DMS153 (cell line): ENCODE measurements at places on chromosomes 13 and 19.

- no peak for DNase-seq
These were observed 29.2 kb upstream of the RGCC start for GRCh38 chr13:41428155-41428554.

DNA sequence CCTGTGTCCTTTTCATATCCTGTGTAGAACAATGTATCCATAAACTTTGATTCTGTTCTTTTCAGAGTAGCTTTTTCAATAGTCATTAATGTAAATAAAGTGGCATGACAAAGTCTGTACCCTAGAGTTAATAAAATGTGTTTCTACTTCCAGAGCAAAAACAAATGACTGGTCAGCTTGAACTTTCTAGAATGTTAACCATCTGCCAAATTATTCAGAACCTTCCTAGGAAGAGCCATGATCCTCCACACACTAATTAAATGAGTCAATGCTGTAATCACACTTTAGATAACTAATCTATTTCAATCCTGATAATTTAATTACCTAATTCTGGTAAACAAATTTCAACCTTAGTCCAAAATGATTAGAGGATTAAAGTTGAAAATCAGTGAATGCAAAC is 73.2 kb downstream of the DIAPH3 start:
- no peak for DNase-seq

GRCh38 chr13:42275098-42275471 is 3.1 kb downstream of the AKAP11 start:
- no peak for DNase-seq

DNA sequence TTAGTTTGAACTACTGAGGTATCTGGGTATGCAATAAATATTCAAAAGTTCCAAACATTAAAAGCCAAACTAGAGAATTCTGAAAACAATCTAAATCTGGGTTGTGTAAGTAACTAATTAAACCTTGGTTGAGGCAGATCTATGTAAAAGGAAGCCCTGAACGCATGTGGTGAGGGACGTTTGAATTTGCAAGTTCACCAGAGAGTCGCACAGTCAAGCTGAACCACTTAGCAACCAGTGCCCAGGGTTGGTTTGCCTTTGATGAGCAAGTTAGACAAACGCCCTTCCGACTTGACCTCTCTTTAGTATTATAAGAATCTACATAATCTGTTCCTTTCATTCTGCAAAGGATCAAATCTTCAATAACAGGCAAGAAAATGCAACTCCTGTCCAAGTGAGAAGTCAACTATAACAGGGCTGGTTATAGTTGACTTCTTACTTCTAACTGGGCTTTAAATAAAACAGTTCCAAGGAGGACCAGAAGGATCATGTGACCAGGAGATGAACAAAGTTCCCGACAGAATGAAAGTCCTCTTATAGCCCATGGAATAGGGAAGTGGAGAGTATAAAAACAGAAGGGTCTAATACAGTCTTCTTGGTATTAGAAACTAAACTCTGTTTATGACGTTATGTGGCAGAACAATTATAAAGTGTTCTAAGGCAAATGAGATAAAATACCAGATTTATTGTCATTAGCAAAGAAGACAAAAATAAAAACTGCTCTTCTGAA is 40.6 kb downstream of the PHF11 start:
- DNase-seq = no peak

GRCh38 chr19:38799104-38799503 is 10.1 kb downstream of the LGALS7B start:
- no peak for DNase-seq

DNA sequence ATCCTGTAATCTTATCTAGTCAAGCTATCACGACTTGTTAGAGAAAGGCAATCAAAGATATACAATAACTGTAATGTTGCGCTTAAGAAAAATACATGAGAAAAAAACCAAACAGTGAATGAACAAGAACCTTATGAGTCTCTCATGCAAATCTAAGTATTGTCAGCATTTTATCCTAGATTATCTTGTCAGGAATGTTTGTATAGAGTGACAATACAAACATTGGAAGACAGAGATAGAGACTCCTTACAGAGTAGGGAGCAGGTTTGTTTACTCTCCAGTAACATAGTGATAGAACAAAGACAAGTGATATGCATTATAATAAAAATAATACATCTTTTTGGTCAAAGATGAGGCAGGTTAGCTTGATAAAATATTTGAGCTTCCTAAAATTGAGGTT is 444.8 kb downstream of the SLITRK5 start:
- DNase-seq = no peak

- DNase-seq = no peak
These were observed 13.7 kb upstream of the SOX1 start for GRCh38 chr13:112053167-112053743.

- DNase-seq = no peak
These were observed 1.3 kb downstream of the HAS1 start for GRCh38 chr19:51722492-51722891.

DNA sequence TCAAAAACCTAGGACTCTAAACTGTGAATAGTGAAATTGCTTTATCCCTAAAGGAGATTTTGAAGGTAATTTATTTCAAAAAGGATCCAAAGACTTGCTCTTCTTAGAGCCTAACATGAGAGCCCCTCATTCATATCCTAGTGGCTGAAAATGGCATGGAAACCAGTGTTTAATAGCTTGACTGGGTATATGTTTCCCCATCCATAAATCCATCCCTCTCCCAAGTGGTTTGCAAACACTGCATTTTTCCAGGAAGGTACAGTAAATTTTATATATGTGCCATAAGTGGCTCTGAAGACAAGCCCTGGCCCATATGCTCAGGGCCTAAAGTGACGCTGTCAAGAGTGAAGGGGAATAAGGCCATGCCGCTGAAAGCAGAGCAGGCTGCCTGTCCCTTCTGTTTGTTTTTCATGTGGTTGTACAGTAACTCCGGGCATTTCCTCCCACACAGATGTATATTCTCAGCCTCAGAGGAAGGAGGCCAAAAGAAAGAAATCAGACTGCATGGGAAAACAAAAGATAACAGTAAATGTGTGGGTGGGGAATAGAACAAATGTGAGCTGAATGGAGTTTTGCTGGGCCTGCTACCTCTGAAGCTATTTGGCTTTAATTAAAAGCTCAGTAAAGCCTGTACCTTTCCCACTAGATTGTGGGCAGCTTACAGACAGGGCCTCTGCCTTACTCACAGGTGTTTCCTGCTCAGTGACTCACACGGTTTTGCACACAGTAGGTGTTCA is 181.9 kb downstream of the PCDH9 start:
- peak; percentile 40 for DNase-seq

- no peak for DNase-seq
These were observed 157.5 kb downstream of the FLT1 start for GRCh38 chr13:28337166-28338005.

DNA sequence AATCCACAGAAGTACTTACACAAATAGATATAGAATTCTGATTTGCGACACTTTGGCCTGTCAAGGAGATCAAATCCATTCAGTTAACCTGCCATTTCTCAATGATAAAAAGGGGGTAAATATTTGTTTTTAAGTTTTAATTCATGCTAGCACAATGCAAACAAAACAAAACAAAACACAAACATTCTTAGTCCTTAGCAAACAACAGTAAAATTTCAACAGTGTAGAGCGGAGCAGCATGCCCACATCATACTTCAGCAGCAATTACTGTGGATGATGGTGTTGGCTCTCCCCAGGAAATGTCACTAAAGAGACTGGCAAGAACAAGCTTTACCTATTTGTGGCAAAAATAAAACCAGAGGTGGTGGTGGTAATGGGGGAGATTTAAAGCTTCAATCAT is 625.2 kb upstream of the PCDH20 start:
- peak; percentile 25 for DNase-seq

DNA sequence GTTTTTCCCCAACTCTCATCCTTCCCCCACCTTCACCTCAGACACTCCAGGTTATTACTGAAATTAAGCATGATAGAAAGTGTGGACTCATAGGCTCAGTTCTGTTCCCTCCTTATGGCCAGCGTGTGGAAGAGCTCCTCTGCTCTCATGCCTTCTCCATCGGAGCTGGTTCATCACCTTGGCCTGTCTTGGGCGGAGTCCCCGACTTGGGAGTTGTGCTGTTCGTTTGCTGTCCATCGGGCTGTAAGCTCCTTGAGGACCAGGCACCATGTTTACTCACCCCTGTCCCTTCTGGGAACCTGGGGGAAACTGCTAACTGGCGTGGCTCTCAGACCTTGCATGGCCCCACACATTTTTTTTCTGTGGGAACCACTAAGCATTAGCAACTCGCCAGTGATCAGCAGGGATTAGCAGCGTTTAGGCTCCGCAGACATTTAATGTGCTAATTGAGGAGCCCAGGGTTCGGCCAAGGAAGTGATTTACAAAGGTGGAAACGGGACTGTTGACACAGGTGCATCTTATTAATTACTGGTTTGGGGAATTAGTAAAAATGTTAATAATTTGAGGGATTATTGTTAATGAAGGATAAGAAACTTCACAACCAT is 123.8 kb downstream of the TM9SF2 start:
- no peak for DNase-seq

- DNase-seq = no peak
These were observed at the start of gene AMER2 for GRCh38 chr13:25171517-25172302. Gene AMER2, minus strand, starts transcription at chr13:25172288. Its CDS starts 669 bp downstream, at chr13:25171619.
